Epithelial cell of proximal tubule (primary cell): ENCODE measurements at places on chromosomes 12 and 14.

GRCh38 chr14:69331206-69331605 lies 66.9 kb downstream of the ERH start:
- no peak for DNase-seq

GRCh38 chr12:84919271-84919670 lies 6.7 kb upstream of the SLC6A15 start:
- no peak for DNase-seq

DNA sequence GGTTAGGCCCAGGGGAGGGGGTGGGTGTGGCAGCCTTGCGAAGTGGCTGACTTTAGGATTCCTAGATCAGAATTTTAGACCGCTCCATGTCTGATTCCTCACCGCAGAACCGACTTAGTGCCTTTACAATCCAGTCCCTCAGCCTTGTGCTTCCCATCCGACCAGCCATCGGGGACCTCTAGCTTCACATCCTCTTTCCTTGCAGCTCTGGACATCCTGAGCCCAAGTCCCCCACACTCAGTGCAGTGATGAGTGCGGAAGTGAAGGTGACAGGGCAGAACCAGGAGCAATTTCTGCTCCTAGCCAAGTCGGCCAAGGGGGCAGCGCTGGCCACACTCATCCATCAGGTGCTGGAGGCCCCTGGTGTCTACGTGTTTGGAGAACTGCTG lies 557 bp downstream of the COPS7A start:
- DNase-seq: no peak

DNA sequence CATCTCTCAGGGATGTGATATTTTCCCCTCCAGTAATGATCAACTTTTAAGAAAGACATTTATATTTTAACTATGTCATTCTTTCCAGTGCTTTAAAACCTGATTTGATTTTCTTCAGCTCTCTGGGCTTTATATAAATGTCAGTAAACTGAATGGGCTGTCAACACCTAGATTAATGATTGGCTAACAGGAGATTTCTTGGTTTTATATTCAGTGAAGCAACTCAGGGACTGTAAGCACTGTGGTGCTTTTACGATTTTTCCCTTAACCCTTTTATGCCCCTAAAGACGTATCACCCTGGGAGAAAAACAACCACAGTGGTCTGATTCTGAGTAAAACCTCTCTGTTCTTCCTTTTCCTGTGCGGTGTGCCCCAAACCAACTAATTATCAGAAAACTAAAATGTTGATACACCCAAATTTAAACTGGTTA lies 38.0 kb downstream of the PTGER2 start:
- DNase-seq: peak; percentile 94

- no peak for DNase-seq
Measured at GRCh38 chr14:86513056-86513455, 983.1 kb downstream of the FLRT2 start.

DNA sequence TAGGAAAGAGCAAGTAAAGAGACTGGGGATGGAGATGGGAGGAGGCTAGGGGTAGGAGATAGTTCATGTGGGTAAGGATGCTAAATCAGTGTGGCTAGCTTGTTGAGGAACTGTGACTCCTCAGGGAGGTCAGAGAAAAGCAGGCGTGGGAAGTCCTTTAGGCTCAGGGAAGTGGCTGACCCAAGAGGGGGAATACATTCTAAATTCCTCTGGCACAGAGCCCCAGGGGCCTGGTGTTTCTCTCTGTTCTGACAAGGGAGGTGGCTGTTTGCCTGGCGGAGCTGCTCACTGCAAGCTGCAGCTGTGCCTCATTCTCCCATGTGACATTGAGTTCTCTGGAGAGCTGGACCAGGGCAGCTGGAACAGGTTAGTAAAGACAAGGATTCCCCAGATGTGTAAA lies 152.2 kb upstream of the SLC38A2 start:
- DNase-seq: no peak

GRCh38 chr12:13278249-13278787 lies 81.8 kb downstream of the EMP1 start:
- DNase-seq: no peak

- no peak for DNase-seq
Measured at GRCh38 chr12:75526655-75527511, 15.5 kb upstream of the KRR1 start.

GRCh38 chr12:70927356-70927755 lies 6.8 kb upstream of the PTPRR start:
- DNase-seq: no peak

DNA sequence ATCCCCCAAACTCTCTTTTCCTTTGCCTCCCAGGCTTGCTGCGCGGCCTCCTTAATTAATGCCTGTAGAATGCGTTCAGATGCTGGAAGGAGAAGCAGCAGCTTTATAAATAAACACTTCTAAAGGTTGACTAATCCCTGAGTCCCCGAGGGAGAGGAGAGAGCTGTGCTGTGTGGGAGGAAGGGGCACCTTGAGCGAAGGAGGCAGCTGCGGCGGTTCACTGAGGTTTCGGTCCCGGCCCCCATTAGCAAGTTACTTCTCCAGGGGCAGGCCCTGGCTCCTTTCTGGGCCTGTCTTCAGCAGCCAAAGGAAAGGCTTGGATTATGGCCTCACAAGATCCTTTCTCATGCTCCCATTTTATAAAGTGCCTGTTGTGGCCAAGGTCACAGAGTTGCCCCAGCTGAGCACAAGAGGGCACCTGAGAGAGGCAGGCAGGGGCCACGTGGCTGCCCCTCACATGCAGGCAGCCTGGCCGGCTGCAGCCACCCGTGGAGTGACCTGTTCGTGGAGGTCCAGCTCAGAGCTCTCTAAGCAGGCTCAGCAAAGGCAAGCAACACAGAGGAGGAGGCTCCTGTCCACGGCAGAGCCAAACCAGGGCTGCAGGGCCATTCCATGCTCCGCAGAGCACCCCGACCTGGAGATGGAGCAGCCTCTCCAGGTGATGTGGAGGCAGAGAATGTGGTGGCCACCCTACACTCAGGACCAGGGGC lies 15.0 kb upstream of the CACNA2D4 start:
- no peak for DNase-seq

- DNase-seq: no peak
Measured at GRCh38 chr14:23550812-23551265, 726 bp downstream of the ZFHX2 start.

DNA sequence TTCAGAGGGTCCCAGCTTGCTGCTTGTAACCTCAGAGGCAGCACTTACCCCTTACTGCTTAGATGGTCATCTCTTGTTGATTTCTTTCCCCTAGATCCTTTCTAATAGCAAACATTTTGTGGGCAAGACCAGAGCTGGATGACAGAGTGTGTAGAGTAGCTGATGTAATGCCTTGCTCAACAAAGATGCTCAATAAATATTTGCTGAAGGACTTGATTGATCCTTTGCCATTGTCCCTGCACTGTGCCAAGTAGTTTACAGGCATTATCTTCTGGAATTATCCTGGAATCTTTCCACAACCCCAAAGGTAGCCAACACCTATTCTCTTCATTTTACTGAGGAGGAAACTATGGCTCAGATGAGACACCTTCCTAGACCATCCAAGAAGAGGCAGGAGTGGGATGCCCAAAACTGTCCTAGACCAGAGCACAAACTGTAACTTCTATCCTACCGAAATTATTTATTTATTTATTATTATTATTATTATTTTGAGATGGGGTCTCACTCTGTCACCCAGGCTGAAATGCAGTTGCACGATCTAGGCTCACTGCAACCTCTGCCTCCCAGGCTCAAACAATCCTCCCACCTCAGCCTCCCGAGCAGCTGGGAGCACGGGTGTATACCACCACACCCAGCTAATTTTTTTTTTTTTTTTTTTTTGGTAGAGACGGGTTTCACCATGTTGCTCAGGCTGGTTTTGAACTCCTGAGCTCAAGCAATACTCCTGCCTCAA lies 1.4 kb downstream of the MMAB start:
- no peak for DNase-seq

GRCh38 chr14:24136684-24137528 lies 912 bp downstream of the PSME1 start:
- DNase-seq: no peak

DNA sequence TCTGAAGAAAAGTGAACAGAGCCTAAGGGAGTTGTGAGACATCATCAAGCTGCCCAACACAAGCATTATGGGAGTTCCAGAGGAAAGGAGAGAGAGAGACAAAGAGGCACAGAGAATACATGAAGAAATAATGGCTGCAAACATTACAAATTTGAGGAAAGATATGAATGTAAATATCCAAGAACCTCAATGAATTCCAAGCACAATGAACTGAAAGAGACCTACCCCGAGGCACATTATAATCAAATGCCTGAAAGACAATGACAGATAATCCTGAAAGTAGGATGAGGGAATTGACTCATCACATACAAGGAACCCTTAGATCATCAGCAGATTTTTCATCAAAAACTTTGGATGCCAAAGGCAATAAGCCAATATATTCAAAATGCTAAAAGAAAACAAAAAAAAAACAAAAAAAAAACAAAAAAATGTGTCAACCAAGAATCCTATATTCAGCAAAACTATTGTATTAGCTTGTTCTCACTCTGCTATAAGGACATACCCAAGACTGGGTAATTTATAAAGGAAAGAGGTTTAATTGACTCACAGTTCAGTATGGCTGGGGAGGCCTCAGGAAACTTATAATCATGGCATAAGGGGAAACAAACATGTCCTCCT lies 37.8 kb downstream of the BCL2L14 start:
- no peak for DNase-seq

- DNase-seq: no peak
Measured at GRCh38 chr12:17079251-17079909, 473.4 kb upstream of the LMO3 start.

GRCh38 chr12:25023808-25024207 lies 74.9 kb upstream of the BCAT1 start:
- no peak for DNase-seq

DNA sequence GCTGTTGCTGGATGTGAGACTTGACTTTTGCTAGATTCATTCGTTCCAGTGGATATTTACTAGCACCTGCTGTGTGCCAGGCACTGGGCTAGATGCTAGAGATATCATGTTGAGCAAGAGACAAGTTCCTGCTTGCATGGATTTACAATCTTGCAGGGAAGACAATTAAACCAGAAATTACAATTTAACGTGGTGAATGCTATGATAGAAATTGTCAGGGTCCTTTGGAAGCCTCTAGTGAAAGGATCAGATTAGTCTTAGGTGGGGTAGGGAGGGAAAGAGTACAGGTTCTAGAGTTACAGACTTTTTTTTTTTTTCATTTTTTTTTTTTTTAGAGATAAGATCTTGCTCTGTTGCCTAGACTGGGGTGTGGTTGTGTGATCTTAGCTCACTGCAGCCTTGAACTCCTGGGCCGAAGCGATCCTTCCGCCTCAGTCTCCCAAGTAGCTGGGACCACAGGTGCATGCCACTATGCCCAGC lies 36.7 kb downstream of the SPATS2 start:
- no peak for DNase-seq

DNA sequence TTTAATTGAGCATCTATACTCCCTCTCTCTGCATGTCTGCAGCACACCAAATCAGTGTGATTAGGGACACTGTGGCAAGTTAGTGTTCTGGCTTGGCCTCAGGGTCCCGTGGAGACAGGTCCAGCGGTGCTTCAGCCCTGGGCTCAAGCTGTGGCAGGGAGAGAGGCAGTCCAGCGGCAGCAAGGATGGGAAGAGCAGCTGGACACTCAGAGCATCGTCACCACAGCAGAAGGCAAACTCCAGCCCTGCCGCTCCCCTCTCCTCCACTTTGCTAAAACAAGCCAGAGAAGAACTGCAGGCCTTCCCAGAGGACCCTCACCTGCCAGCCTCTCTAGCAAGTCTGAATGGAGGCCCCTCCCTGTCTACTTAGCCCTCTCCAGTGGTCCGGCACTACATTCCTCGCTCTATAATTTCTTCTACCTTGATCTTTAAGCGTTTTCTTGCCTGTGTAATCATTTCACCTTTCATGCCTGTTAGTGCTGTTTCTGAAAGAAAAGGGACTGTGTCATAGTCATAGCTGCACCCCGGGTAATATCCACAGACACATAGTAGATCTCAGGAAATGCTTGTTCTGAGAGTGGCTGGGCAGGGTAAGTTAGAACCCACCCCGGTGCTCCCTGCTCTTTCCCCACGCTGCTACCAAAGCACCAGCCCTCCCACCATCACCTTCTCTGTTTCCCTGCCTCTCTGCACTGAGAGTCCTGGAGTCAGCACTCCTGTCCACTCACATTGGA lies 22.1 kb downstream of the ZFP36L1 start:
- no peak for DNase-seq

GRCh38 chr14:99760817-99761216 lies 32.4 kb upstream of the EML1 start:
- DNase-seq: no peak

GRCh38 chr14:57761800-57762199 lies 104.1 kb downstream of the SLC35F4 start:
- no peak for DNase-seq

DNA sequence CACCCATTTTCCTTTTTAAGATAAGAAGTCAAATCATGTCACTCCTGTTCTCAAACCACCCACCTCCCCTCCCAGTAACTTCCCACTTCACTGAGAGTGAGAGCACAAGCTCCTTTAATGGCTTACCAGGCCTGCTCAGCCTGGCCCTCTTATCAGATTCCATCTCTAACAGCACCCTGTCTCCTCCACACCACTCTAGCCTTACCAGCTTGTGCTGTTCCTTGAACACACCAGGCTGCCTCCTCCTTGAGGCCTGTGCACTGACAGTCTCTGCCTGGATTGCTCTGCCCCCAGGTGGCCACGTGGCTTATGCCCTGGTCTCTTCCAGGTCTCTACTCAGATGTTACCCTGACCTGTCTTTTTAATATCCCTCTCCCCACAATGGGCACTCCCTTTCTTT lies 40.1 kb upstream of the EVL start:
- no peak for DNase-seq

DNA sequence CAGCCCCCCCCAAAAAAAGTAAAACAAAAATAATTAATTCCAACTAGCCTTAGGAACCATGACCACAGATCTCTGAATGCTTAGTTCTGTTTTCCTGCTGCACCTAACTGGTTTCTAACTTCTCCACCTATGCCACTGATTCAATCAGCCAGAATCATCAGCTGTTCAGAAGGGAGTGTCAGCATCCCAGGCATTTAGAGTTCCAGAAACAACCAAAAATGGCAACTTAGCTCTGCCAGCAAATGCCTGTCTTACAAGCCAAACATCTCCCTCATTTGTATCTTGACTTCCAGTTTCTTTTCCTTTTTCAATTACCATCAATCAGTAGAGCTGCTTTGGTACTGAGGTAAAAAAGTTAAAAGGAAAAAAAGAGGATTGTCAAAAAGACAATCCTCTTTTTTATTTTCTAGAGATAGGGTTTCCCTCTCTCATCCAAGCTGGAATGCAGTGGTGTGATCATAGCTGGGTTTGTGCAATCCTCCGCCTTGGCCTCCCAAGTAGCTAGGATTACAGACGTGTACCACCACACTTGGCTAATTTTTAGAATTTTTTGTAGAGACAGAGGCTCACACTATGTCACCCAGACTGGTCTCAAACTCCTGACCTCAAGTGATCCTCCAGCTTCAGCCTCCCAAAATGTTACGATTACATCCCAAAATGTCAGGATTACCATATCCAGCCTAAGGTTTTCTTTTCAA lies 45.2 kb upstream of the ISM2 start:
- no peak for DNase-seq
